ENCODE measurements at places on chromosomes 7 and 10.

DNA sequence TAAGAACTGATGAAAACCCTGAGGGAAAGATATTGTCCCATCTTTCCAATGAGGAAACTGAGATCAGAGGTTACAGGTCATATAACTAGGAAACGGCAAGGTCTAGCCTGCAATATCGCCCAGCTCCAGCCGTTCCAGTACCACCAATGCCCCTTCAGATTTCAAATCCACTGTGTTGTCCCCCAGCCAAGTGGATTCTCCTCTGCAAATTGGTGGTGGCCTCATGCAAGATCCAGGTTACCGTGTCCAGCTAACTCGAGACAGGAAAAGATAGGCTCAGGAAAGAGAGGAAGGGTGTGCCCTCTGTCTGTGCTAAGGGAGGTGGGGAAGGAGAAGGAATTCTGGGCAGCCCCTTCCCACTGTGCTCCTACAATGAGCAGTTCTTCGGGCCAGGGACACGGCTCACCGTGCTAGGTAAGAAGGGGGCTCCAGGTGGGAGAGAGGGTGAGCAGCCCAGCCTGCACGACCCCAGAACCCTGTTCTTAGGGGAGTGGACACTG lies 25.3 kb downstream of the PRSS2 start:
- peak overlapping the region; percentile 70 for H3K27ac ChIP-seq
- peak overlapping the region; percentile 40 for H3K4me3 ChIP-seq
- no peaks in the 10 kb centered on the region for H3K36me3 ChIP-seq
- peaks cover 4% of the 10 kb centered on the region for H3K27me3 ChIP-seq

GRCh38 chr7:153943861-153944260 lies 108.3 kb upstream of the DPP6 start:
- no peak for DNase-seq
- no peaks in the 10 kb centered on the region for H3K27me3 ChIP-seq
- H3K4me1 ChIP-seq, result no peaks in the 10 kb centered on the region
- H3K36me3 ChIP-seq, result no peaks in the 10 kb centered on the region

GRCh38 chr7:87567052-87567451 lies 33.6 kb downstream of the ABCB1 start:
- H3K36me3 ChIP-seq, result no peaks in the 10 kb centered on the region
- no peaks in the 10 kb centered on the region for H3K4me1 ChIP-seq
- no peaks in the 10 kb centered on the region for H3K27me3 ChIP-seq
- no peak for DNase-seq
- no peak overlapping the region for H3K27ac ChIP-seq
- no peak overlapping the region for H3K4me3 ChIP-seq

- H3K27me3 ChIP-seq, result no peaks in the 10 kb centered on the region
- H3K4me1 ChIP-seq, result peaks cover 54% of the 10 kb centered on the region
- no peaks in the 10 kb centered on the region for H3K36me3 ChIP-seq
- peak overlapping the region; percentile 90 for H3K4me3 ChIP-seq
- DNase-seq, result no peak
Measured at GRCh38 chr7:35801392-35802101, 690 bp downstream of the SEPTIN7 start.
